ENCODE measurements at places on chromosomes 3 and 15.
A peak's percentile ranks its signal among the peaks of the same experiment; 100 is the strongest.

DNA sequence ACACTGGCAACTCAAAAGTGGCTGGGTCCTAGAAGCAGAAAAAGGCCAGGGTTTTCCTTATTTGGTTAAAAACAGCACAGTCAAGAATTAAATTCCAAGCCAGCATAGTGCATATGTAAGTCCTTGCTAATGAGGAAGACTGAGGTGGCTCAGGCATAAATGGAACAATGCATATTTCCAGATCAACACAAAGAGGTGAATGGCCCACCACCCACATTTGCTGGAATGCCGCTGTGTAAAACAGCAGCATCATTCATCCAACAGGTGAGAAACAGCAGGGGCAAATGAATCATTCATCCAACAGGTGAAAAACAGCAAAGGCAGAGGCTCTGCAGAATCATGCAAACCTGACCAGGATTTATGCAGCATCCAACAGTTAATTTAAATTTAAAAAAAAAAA lies 32.9 kb downstream of the GPR176 start:
- DNase-seq: no peak

- DNase-seq: no peak
These were observed 131.9 kb upstream of the MEF2A start for GRCh38 chr15:99433757-99434450.

- DNase-seq: no peak
These were observed 60.1 kb downstream of the FNDC3B start for GRCh38 chr3:172099495-172099808.

GRCh38 chr15:36210426-36210825 lies 369.0 kb upstream of the CDIN1 start:
- no peak for DNase-seq

GRCh38 chr3:140917772-140918171 lies 23.9 kb upstream of the SLC25A36 start:
- no peak for DNase-seq

DNA sequence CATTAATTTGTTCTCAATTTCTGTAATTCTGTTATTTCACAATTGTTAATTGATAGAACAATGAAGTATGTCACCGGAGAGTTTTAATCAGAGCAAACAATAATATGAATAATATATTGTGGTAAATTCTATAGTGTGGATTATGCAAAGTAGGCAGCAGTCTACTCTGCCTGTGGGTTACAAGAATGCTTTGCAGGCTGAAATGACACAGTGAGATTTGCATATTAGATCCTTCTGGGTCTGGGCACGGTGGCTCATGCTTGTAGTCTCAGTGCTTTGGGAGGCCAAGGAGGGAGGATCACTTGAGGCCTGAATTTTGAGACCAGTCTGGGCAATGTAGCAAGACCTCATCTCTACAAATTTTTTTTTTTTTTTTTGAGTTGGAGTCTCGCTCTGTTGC lies 12.5 kb downstream of the COPG1 start:
- DNase-seq: no peak

GRCh38 chr15:39582977-39583595 lies 2.2 kb downstream of the THBS1 start:
- no peak for DNase-seq

DNA sequence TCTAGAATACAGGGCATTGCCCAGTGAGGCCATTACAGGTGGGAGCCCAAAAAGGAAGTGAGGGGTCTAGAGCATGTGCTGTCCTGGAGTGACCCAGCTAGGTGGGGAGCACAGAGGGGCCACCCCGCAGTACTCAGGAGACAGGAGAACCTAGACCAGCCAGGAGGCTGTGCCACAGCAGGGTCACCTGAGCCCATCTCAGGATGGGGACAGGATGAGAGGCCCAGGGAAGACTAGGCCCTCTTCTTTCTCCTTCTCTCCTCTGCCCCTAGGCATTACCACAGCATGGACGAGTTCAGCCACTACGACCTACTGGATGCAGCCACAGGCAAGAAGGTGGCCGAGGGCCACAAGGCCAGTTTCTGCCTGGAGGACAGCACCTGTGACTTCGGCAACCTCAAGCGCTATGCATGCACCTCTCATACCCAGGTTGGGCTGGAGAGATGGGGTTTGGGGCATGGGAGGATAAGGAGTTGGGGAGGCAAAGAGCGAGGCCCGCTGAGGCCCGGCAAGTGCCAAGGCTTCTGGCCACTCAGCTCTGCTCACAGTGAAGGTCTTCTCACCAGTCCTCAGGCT lies 20.6 kb downstream of the LOXL1 start:
- no peak for DNase-seq

GRCh38 chr15:84788500-84788899 lies 28.7 kb upstream of the ALPK3 start:
- DNase-seq: no peak

DNA sequence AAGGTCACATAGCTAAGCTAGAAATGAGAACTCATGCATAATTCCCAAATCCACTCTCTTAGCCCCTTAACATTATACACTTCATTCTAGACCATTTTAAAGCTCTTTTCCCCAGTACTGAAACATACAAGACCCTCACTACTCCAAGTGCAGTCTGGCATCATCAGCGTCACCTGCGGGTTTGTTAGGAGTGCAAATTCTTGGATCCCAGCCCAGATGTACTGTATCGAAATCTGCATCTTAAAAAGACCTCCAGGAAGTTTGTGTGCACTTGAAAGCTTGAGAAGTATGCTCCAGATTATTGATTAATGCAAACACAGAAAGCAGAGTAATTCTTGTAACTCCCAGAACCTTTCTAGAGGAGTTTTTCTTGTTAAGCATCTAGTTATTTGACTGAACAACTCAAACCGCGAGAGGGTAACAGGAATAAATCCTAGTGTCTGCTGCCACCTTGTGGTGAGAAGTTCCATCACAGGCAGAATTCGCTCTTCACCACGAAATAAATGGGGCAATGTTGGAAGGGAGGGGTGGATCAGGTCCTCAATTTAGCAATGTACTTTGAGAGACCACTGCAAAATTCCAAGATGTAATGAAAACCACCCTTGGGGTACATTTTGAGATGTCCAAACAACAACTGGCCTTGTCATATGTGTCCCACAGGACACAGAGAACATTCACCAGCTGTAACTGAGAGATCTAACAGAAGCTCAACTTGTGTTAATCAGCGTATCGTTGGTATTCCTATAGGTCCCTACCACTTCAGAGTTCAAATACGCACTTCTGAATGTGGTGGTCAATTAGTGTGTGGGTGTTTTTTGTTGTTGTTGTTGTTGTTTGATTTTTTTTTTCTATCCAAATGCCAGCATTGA lies 583 bp upstream of the C3orf49 start:
- DNase-seq: peak; percentile 25

DNA sequence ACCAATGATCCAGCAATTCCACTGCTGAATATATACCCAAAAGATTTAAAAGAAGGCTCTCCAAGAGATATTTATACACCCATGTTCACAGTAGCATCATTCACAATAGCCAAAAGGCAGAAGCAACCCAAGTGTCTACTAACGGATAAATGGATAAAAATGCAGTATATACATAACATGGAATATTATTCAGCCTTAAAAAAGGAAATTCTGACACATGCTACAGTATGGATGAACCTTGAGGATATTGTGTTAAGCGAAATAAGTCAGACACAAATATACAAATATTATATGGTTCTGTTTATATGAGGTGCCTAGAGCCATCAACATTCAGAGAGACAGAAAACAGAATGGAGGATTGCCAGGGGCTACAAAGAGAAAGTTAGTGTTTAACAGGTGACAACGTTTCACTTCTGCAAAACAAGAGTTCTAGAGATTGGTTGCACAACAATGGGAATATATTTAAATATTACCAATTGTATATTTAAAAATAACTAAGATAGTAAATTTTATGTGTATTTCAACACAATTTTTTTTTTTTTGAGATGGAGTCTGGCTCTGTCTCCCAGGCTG lies 69.4 kb downstream of the STAG1 start:
- DNase-seq: no peak

DNA sequence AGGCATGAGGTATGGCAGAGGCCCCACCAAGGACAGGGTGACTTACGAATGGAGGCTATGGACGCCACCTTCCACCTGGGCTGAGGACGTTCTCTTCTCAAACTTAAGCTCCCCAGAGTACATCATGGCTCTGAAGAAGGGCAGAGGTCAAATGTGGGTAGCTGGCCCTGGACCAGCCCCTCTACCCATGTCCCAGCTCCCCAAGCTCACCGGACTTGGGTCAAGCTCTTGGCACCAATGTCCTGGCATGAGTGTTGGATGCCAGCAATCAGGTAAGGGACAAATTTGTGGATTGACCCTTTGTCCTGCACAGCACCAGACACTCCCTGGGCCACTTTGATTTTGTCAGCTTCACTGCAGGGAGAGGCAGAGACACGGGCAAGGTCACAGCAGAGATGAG lies 2.5 kb downstream of the NDUFAF3 start:
- DNase-seq: no peak

- DNase-seq: no peak
These were observed 4.8 kb downstream of the MYL3 start for GRCh38 chr3:46858456-46858855.

GRCh38 chr15:69855258-69856000 lies 242.3 kb downstream of the TLE3 start:
- no peak for DNase-seq

DNA sequence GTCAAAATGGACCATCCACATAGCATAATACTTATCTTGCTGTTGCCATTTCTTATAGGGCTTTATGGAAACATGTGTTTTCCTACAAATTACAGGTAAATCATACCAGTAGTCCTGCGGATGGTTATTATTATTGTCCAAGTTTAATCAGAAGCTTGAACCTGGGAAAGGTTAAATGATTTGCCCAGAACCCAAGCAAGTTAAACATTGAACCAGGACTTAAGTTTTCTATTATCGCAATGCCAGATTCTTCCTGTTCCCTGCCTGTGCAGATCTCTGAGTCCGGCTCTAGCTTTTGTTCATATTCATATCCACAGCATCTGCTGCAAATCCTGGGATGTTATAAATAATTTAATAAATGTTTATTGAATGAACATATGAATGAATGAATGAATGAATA lies 12.5 kb downstream of the LPP start:
- DNase-seq: no peak

GRCh38 chr3:129382366-129382765 lies 46.1 kb downstream of the EFCAB12 start:
- no peak for DNase-seq

DNA sequence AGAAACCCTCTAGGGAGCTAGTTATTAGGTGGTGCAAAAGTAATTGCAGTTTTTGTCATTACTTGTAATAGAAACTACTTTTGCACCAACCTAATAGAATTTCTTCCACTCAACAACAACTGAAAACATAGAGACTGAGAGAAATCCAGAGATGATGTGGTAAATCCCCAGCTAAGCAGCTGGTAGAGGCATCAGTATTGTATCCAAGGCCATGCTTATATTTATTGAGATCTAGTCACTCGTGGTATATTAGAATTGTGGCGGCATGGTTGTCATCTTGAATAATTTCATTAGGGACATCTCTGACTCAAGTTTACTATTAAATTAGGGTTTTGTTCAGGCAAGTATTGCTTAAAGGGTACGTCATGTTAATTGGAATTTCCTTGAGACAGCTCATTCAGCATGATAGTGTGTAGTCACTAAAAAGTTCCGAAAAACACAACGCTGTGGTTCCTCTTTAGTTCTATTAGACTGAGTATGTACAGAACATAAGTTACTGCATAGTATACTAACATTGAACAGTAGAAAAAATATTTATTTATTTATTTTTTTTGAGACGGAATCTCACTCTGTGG lies 35.3 kb downstream of the PAK2 start:
- no peak for DNase-seq

- no peak for DNase-seq
These were observed 8.1 kb upstream of the STRA6 start for GRCh38 chr15:74210729-74211128.

- DNase-seq: no peak
These were observed 22.1 kb downstream of the TYRO3 start for GRCh38 chr15:41581110-41581509.

DNA sequence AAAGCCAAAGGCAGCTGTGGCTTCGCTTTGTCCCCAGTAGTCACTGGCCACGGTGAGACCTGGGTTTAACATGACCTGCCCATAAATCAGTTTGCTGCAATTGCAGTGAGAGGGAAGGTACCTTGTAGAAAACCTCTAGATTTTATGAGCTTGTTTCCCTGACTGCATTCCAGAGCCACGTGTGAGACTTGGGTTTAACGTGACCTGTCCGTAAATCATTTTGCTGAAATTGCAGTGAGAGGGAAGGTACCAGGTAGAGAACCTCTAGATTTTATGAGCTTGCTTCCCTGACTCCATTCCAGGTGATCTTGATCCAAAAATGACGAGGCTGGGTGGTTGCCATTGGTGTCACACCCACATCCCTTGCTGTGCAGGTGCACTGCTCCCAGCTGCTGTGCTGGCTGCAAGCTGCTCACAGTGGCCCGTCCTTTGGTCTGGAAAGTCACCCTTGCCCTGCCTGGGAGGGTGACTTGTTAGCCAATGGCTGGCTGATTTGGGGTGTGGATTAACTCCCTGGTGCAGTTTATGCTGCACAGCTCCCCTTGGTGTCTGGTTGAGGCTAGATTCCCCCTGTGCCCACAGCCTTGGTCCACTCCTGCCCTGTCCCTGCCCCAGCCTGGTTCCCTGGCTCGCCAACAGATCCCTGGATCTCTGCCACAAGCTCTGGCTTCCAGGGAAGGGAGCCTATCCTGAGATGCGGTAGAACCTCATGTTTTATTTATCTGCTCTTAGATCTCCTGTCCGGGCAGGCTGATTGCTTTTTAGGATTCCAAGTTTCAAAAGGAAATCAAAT lies 192.7 kb upstream of the CTDSPL start:
- DNase-seq: no peak
